Chondrocyte (in vitro differentiated cells): ENCODE measurements at places on chromosomes 2 and 18. TPM values are rescaled to one million over a fixed set of nuclear protein-coding genes. Genes with fewer than 3 reads are reported as not detected.
A peak's percentile ranks its signal among the peaks of the same experiment; 100 is the strongest.

- peaks cover 95% of the 10 kb centered on the region for H3K4me1 ChIP-seq
- H3K27ac ChIP-seq: peak overlapping the region; percentile 99
- H3K4me3 ChIP-seq: peak overlapping the region; percentile 58
- peaks cover 16% of the 10 kb centered on the region for H3K36me3 ChIP-seq
- H3K27me3 ChIP-seq: no peaks in the 10 kb centered on the region
Measured at GRCh38 chr18:48545757-48546321, 7.0 kb downstream of the CTIF start.

LCT gene
- not detected in 3 replicates for total RNA-seq

GRCh38 chr2:124975648-124976047 is 950.6 kb downstream of the CNTNAP5 start:
- H3K4me3 ChIP-seq: no peak overlapping the region
- H3K36me3 ChIP-seq: no peaks in the 10 kb centered on the region
- H3K27me3 ChIP-seq: no peaks in the 10 kb centered on the region
- H3K4me1 ChIP-seq: no peaks in the 10 kb centered on the region
- no peak for DNase-seq

- no peak overlapping the region for H3K4me3 ChIP-seq
- H3K27ac ChIP-seq: no peak overlapping the region
- no peaks in the 10 kb centered on the region for H3K27me3 ChIP-seq
Measured at GRCh38 chr2:221517696-221518151, 54.4 kb downstream of the EPHA4 start.

DNA sequence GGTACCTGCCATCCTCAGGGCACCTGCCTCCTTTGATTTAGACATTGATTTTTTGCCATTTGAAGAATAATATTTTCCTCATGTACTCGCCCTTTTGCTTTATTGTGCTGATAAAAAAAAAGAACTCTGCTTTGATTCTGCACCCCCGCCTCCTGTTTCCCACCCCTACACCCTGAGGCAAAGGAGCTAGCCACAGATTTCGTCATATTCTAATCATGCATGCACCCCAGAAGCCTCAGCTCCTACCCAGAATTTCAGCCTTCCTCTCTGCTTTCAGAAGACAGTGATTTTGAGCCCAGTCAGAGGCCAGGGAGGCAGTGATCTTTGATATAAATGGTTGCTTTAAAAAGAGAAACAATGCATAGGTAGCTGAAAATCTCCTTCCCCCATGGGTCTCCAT is 329.0 kb downstream of the PTPRM start:
- H3K27me3 ChIP-seq: no peaks in the 10 kb centered on the region
- DNase-seq: no peak
- peaks cover 28% of the 10 kb centered on the region for H3K4me1 ChIP-seq
- no peak overlapping the region for H3K4me3 ChIP-seq
- H3K36me3 ChIP-seq: peaks cover 7% of the 10 kb centered on the region

GRCh38 chr2:162480067-162480466 is 136.1 kb downstream of the GCA start:
- H3K36me3 ChIP-seq: no peaks in the 10 kb centered on the region
- no peak overlapping the region for H3K27ac ChIP-seq
- peaks cover 4% of the 10 kb centered on the region for H3K27me3 ChIP-seq
- peaks cover 7% of the 10 kb centered on the region for H3K4me1 ChIP-seq
- DNase-seq: no peak

DNA sequence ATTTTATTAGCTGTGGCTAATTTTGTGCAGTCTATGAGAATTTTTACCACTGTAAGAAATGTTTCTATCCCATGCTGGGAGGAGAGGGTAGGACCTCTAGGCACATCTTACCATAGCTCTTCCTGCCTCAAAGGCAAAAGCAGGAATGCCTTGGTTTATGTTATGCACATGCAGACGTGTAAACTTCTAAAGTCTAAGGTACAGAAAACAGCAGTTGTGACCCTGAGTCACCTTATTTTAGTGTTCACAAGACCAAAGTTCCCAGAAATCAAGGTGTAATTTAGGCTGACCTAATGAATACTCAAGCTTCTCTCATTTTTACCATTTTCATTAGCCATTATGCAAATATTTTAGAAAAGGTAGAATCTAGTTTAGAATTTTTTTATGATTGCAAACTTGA is 15.4 kb upstream of the WIPF1 start:
- H3K36me3 ChIP-seq: peaks cover 2% of the 10 kb centered on the region
- no peak overlapping the region for H3K27ac ChIP-seq
- H3K4me1 ChIP-seq: peaks cover 55% of the 10 kb centered on the region
- no peak for DNase-seq
- no peaks in the 10 kb centered on the region for H3K27me3 ChIP-seq

TXNDC2 gene
- 0.17 to 0.41 TPM (median 0.28 TPM) in 3 replicates for total RNA-seq

METAP1D gene
- total RNA-seq: 4.5 to 9.9 TPM (median 4.6 TPM) in 3 replicates

DNA sequence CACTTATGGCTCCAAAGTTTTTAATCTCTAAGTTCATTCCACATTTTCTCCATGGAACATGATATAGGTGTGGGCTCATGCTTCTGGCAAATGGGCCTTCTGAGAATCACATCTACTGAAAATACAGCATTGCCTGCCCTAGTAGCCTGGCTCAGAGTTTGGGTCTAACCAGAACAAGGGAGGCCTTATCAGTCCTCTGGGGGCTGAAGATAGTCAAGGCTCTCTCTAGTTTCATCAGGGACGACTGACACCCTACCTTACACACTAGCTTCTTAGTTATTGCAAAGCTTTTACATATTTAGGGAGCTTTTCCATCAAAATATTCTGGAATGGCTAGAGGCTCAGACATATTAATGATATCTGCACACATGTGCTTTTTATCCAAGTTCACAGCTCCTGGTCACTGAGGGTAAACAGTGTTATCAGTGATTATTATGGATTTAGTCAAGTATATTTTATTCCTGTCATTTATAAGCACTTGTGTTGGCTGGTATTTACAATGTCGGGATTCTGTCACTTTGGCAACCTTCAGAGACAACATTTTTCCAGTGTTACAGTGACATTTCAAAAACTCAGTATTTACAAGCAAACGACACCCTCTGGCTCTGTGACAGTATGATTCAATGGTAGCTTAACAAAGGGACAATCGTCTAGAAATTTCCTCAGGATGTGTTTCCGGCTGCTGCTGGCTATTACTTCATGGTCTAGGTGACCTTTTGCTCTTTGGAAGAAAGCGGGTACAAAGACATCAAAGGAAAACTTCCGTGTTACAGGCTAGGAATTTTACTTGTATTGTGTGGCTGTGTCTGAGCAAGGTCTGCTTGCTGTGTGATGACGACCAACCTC is 200.6 kb downstream of the TCF4 start:
- H3K4me1 ChIP-seq: no peaks in the 10 kb centered on the region
- no peaks in the 10 kb centered on the region for H3K27me3 ChIP-seq
- peaks cover 4% of the 10 kb centered on the region for H3K36me3 ChIP-seq
- no peak overlapping the region for H3K27ac ChIP-seq

INHA gene
- 1.0 to 2.7 TPM (median 1.7 TPM) in 3 replicates for total RNA-seq

VWA3B gene
- total RNA-seq: not detected in 3 replicates
